ENCODE measurements at places on chromosomes 5 and 9. TPM values are rescaled to one million over a fixed set of nuclear protein-coding genes. Genes with fewer than 3 reads are reported as not detected.

PGM5 gene
- total RNA-seq = not detected

NPM1 gene
- total RNA-seq = 1,562 TPM

SYK gene
- total RNA-seq = 0.56 TPM

- H3K36me3 ChIP-seq = no peaks in the 10 kb centered on the region
- H3K27me3 ChIP-seq = no peaks in the 10 kb centered on the region
- DNase-seq = no peak
- H3K4me1 ChIP-seq = no peaks in the 10 kb centered on the region
- no peak overlapping the region for H3K4me3 ChIP-seq
Measured at GRCh38 chr9:95012035-95012708, 285.7 kb downstream of the AOPEP start.

GRCh38 chr5:4387290-4387689 is 752.8 kb upstream of the ADAMTS16 start:
- H3K27me3 ChIP-seq = no peaks in the 10 kb centered on the region
- no peaks in the 10 kb centered on the region for H3K36me3 ChIP-seq
- DNase-seq = no peak
- no peak overlapping the region for H3K4me3 ChIP-seq
- no peaks in the 10 kb centered on the region for H3K4me1 ChIP-seq

- no peak for DNase-seq
- H3K36me3 ChIP-seq = no peaks in the 10 kb centered on the region
- no peaks in the 10 kb centered on the region for H3K4me1 ChIP-seq
Measured at GRCh38 chr9:9392755-9393154, 1220.0 kb downstream of the PTPRD start.

DNA sequence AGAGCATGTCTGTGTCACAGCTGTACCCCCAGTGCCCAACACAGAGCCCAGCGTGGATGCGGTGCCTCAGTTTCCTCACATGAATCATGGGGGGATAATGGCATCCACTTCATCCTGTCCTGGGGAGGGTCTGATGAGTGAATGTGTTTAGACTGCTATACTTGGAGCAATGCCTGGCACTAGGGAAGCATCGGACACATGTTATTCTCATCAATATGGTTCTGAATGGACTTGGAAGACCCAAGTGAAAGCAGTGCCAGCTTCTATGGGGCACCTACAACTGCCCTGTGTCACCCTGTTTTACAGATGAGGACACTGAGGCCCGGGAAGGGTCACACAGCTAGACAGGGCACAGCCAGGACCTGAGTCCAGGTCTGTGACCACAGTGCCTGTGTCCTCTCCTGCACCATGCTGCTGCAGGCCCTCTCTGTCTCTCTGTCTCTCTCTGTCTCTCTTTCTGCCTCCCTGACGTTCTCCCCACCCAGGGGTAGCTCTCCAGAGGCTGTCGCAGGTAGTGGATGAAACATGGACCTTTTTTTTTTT is 42.3 kb upstream of the NEK6 start:
- no peaks in the 10 kb centered on the region for H3K27me3 ChIP-seq
- H3K4me3 ChIP-seq = no peak overlapping the region
- H3K4me1 ChIP-seq = peaks cover 69% of the 10 kb centered on the region
- no peak for DNase-seq

DNA sequence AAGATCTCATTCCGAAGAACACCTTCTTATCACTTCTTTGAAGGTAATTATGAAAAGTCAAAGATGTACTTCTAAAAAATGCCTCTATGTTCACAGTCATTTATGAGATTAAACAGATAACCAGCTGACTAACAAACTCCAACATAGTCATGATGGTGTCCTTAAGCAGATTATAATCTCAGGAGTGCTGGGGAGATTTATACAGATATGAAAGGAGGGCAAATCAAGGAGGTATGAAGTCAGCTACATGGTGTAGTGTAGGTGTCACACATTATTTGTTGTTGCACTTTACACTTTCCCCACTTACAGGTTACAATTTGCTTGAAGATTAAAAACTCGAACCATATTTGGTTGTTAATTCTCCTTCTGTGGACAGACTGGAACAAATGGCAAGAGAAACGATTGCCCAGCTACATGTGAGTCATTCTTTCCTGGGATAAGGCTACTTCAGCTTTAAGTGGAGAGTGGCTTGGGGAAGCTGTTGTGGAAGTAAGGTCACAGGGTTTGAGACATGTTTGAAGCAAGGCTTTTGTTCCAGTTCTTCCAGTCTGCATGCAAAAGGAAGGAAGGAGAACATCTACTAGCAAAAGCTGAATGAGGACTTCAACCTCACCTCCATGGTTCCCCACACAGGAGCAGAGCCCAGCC is 320.1 kb downstream of the ADGRV1 start:
- no peak overlapping the region for H3K4me3 ChIP-seq
- peaks cover 4% of the 10 kb centered on the region for H3K4me1 ChIP-seq
- no peaks in the 10 kb centered on the region for H3K36me3 ChIP-seq
- no peak overlapping the region for H3K27ac ChIP-seq
- peaks cover 45% of the 10 kb centered on the region for H3K27me3 ChIP-seq

- H3K27me3 ChIP-seq = no peaks in the 10 kb centered on the region
- no peak for DNase-seq
- H3K4me3 ChIP-seq = no peak overlapping the region
- no peaks in the 10 kb centered on the region for H3K4me1 ChIP-seq
- H3K36me3 ChIP-seq = no peaks in the 10 kb centered on the region
- no peak overlapping the region for H3K27ac ChIP-seq
Measured at GRCh38 chr9:73683862-73684591, 532.4 kb downstream of the ANXA1 start.

All from activated CD4-positive, alpha-beta T cell treated with anti-CD3 and anti-CD28 coated beads, Interleukin-2, amount 10 ng/mL, durations not matched to agents 7 days and 5 days (primary cell).